ENCODE measurements at places on chromosomes 5 and 9.

DNA sequence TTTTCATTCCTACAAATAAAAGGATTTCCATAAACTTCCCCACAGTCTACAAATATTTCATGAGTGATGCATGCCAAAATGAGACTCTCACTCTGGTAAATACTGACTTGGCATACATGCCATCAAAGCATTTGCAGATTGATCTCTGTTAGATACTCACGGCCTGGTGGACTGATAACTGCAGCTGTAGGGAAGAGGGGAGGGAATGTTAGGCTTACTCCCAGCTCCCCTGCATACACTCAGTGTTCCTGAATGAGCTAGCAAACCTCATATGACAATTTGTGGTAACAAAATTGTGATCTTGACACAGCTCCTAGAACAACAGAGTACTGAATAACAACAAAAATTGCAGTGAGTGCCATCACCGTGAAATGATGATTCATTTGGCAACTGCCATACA is 435.3 kb downstream of the NR2F1-AS1 start:
- DNase-seq: no peak

GRCh38 chr9:134629586-134630392 is 11.8 kb upstream of the COL5A1 start:
- DNase-seq: no peak

- DNase-seq: no peak
Observed at GRCh38 chr5:139132515-139132914, 65.7 kb downstream of the SIL1 start.

DNA sequence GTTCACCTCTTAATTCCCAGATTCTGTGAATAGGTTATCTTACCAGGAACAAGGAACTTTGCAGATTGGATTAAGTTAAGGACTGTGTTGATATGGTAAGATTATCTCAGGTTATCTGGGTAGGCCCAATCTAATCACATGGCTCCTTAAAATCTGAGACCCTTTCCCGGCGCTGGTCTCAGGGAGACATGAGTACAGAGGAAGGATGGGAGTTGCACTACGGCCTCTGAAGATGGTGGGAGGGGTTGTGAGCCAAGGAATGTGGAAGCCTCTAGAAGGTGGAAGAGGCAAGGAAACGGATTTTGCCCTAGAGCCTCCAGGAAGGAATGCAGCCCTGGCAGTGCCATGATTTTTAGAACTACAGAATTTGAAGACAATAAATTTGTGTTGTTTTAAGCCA is 95.1 kb downstream of the AK8 start:
- no peak for DNase-seq

DNA sequence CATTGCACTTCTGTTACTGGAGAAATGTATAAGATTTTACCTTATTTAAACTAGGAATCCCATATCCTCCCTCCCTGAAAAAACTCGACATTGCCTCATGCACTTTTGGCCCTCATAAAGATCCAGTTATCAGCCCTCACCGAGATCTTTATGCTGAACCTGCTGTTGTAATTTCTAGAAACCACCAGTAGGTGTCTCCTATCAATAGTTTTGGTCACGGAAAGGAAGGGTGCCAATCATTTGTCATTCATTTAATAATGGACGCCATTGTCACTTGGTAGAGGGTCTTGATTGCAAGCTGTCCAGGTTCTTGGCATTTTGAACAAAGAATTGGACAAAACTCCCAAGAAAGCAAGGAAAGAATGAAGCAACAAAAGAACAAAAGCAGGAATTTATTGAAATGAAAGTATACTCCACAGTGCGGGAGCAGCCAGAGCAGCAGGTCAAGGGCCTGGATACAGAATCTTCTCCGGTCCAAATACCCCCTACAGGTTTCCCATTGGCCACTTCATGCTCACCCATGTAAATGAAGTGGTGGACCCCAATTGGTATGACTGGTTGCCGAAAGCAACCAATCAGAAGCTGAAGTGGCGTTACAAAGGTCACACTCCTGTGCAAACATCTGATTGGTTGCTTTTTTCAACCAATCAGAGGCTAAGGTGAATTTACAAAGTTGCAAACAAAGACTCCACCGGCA is 524.3 kb downstream of the PSAT1 start:
- no peak for DNase-seq

DNA sequence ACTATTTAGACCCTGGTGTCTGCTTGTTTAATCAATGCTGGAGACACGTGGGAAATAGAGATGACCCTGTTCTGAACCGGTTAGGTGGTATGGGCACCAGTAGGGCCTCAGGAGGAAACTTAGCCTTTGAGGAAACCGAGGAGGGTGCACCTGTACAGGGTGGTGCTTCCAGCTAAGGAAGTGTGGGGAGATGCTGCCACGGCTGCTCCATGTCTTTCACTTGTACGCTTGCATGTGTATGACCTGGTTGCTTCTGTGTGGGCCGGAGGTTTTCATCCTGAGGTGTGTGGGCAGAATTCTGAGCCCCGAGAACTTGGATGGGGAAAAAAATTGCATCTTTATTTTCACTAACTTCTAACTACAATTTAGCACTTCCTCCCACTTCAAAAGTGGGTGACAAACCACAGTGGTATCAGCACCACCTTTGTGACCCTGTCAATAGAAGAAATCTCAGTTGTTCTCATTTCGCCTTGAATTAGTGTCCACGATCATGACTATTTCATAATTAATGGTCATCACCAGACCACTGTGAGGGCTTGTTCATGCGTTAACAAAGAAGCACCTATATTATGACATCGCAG is 99.8 kb upstream of the SPATA31C2 start:
- no peak for DNase-seq

- no peak for DNase-seq
Observed at GRCh38 chr9:83281306-83282255, 218.6 kb upstream of the RASEF start.

GRCh38 chr9:84294241-84294950 is 46.2 kb downstream of the SLC28A3 start:
- DNase-seq: peak; percentile 49

Data from activated naive CD4-positive, alpha-beta T cell treated with anti-CD3 and anti-CD28 coated beads for 36 hours (primary cell).